ENCODE measurements at places on chromosomes 2 and 18. TPM values are rescaled to one million over a fixed set of nuclear protein-coding genes. Genes with fewer than 3 reads are reported as not detected.
A peak's percentile ranks its signal among the peaks of the same experiment; 100 is the strongest.

DNA sequence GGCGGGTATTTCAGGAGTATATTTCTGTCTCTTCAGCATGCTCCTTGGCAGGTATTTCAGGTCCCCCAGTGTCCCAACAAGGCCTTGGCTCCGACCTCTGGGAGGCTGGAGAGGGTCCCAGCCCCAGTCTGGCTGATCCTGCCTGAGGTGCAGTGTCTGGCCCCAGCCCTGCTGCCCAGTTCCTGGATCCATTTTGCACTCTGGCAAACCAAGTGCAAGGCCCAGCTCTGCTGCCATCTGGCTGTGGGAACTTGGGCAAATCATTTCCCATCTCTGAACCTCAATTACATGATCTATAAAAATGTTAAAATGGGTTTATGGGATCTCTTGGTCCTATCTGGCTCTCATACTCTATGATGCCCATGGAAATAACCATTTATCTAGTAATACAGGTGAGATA, 63.6 kb downstream of the ZBTB7C start:
- H3K4me1 ChIP-seq: peaks cover 20% of the 10 kb centered on the region
- H3K27ac ChIP-seq: no peak overlapping the region
- H3K36me3 ChIP-seq: no peaks in the 10 kb centered on the region
- no peak for DNase-seq
- no peak overlapping the region for H3K4me3 ChIP-seq
- H3K27me3 ChIP-seq: no peaks in the 10 kb centered on the region

DNA sequence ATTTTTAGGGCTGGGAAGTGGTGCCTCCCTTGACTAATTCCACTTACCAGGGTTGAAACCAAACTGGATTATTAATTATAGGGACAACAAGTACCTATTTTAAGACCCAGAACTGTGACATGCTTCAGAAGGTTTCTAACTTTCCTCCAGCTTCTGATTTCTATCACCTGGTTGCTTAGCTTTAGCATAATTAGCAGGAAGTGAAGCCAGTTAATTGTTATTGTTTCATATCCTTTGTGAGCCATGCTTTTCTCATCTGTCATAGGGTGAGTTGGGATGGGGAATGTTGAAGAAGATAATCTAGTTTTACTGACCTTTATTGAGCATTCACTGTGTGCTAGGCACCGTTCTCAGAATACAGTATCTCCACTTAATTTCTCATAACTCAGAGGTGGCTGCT, 3.2 kb downstream of the YPEL5 start:
- peaks cover 36% of the 10 kb centered on the region for H3K4me1 ChIP-seq
- peak overlapping the region; percentile 15 for H3K4me3 ChIP-seq
- no peak for DNase-seq
- peaks cover 11% of the 10 kb centered on the region for H3K27me3 ChIP-seq
- H3K27ac ChIP-seq: no peak overlapping the region

- no peak overlapping the region for H3K27ac ChIP-seq
- H3K27me3 ChIP-seq: peaks cover 48% of the 10 kb centered on the region
- H3K4me3 ChIP-seq: peak overlapping the region; percentile 59
- DNase-seq: peak; percentile 41
These were observed 1.2 kb downstream of the CABLES1 start for GRCh38 chr18:23136326-23137096.

Gene B4GALT6
- 11.2 TPM for total RNA-seq

GRCh38 chr18:12030670-12031069, 49.4 kb downstream of the IMPA2 start:
- H3K27me3 ChIP-seq: no peaks in the 10 kb centered on the region
- DNase-seq: no peak
- peaks cover 4% of the 10 kb centered on the region for H3K36me3 ChIP-seq

DNA sequence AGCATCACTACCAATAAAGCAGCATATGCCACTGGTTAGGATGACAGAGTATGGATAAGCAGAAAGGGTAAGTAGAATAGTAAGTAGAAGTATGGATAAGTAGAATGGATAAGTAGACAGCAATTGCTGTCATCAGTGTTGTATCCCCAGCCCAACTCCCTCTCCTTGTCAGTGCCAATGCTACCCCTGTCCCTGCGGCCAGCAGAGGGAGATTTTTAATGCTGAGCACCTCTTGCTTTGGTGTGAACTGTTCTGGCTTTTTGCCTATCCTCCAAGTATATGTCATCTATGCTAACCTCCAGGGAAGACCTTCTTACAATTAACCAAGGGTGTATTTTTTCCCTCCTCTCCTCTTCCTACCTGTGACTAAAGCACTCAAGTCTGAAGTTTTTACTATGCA, 136.7 kb upstream of the SPHKAP start:
- no peak overlapping the region for H3K4me3 ChIP-seq
- H3K36me3 ChIP-seq: no peaks in the 10 kb centered on the region
- DNase-seq: peak; percentile 60
- no peak overlapping the region for H3K27ac ChIP-seq

DNA sequence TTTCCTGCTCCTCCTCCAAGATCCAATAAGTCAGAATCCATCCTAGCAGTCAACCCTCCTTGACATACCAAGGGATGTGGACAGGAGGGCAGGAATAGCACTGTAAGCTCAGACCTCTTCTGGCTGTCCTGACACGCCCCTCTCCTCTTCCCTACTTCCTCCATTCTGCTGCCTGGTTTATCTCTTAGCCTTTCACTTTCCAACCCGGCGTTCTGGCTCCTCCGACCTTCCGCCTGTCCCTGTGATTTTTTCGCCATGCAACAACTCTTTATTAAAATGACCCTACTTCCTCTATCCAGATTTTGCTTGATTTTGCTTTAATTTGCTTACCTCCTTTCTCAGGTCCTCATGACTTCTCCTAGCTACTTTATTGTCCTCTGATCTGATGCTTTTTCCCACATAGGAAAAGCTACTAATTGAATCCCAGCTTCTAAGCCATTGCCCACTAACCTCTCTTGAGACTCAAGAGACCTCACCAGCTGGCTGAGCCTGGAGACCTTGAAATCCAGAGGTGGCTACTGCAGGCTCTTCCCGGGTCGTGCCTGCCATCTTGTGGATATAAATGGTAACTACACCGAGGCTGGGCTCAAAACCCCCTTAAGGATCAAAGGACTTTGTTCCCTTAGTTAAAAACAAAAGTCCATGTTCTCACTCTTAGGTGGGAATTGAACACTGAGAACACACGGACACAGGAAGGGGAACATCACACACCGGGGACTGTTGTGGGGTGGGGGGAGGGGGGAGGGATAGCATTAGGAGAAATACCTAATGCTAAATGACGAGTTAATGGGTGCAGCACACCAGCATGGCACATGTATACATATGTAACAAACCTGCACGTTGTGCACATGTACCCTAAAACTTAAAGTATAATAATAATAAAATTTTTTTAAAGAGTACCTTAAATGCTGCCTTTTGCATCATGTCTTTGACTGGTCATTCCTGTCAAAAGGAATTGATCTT, 139.4 kb downstream of the AKAIN1 start:
- H3K27ac ChIP-seq: no peak overlapping the region
- H3K36me3 ChIP-seq: no peaks in the 10 kb centered on the region
- peak; percentile 85 for DNase-seq
- H3K4me1 ChIP-seq: no peaks in the 10 kb centered on the region

GRCh38 chr18:23458830-23459529, 5.9 kb downstream of the RIOK3 start:
- H3K36me3 ChIP-seq: peaks cover 4% of the 10 kb centered on the region
- DNase-seq: no peak
- peaks cover 9% of the 10 kb centered on the region for H3K4me1 ChIP-seq
- H3K4me3 ChIP-seq: no peak overlapping the region
- H3K27me3 ChIP-seq: no peaks in the 10 kb centered on the region

GRCh38 chr2:28342081-28342967, 50.3 kb upstream of the FOSL2 start:
- no peak overlapping the region for H3K27ac ChIP-seq
- H3K27me3 ChIP-seq: no peaks in the 10 kb centered on the region
- no peaks in the 10 kb centered on the region for H3K36me3 ChIP-seq
- peaks cover 45% of the 10 kb centered on the region for H3K4me1 ChIP-seq
- DNase-seq: no peak

GRCh38 chr2:19073522-19073921, 284.9 kb downstream of the OSR1 start:
- H3K4me1 ChIP-seq: peaks cover 3% of the 10 kb centered on the region
- no peaks in the 10 kb centered on the region for H3K36me3 ChIP-seq
- DNase-seq: peak; percentile 45
- H3K27ac ChIP-seq: no peak overlapping the region
- no peaks in the 10 kb centered on the region for H3K27me3 ChIP-seq

Gene TMEM37
- 1.0 TPM for total RNA-seq

Gene BCL11A
- total RNA-seq: 1.0 TPM

Gene NEU2
- not detected for total RNA-seq

- H3K27ac ChIP-seq: no peak overlapping the region
- no peaks in the 10 kb centered on the region for H3K36me3 ChIP-seq
- H3K4me3 ChIP-seq: no peak overlapping the region
- no peaks in the 10 kb centered on the region for H3K4me1 ChIP-seq
- H3K27me3 ChIP-seq: no peaks in the 10 kb centered on the region
These were observed 171.1 kb upstream of the MYT1L start for GRCh38 chr2:2502201-2502549.

GRCh38 chr18:10286580-10287150, 167.8 kb upstream of the APCDD1 start:
- no peak for DNase-seq
- H3K36me3 ChIP-seq: no peaks in the 10 kb centered on the region
- H3K27me3 ChIP-seq: no peaks in the 10 kb centered on the region
- no peak overlapping the region for H3K27ac ChIP-seq
- no peak overlapping the region for H3K4me3 ChIP-seq

Gene C18orf32
- total RNA-seq: 72.4 TPM

Gene MCEE
- 8.0 TPM for total RNA-seq

Gene GLI2
- total RNA-seq: 9.4 TPM

DNA sequence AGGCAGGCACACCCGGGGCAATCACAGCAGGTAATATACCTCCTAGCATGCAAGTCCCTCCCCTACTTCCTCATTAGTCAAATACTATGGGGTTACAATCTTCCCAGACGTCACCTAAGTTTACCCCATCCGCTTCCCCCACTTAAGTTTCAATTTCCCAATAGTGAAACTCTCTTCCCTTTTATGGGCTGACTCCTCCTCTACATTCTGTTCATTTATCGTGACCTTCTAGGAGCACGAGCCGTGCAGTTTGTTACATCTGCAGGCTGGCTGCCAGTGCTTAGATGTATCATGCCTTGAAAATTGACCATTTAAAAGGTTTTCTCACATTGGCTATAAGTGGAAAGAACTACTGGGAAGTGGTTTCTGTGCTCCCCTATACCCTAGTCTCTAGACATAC, 1357.8 kb upstream of the CRIM1 start:
- H3K4me3 ChIP-seq: no peak overlapping the region
- DNase-seq: no peak
- H3K36me3 ChIP-seq: no peaks in the 10 kb centered on the region
- no peaks in the 10 kb centered on the region for H3K4me1 ChIP-seq
- no peaks in the 10 kb centered on the region for H3K27me3 ChIP-seq

- DNase-seq: no peak
- H3K4me3 ChIP-seq: no peak overlapping the region
- no peak overlapping the region for H3K27ac ChIP-seq
- H3K36me3 ChIP-seq: no peaks in the 10 kb centered on the region
These were observed 62.0 kb upstream of the MRPS9 start for GRCh38 chr2:104975851-104976250.

GRCh38 chr2:201852462-201852861, 46.1 kb downstream of the CDK15 start:
- no peaks in the 10 kb centered on the region for H3K36me3 ChIP-seq
- H3K27ac ChIP-seq: peak overlapping the region; percentile 66
- H3K4me1 ChIP-seq: peaks cover 38% of the 10 kb centered on the region
- no peak for DNase-seq

DNA sequence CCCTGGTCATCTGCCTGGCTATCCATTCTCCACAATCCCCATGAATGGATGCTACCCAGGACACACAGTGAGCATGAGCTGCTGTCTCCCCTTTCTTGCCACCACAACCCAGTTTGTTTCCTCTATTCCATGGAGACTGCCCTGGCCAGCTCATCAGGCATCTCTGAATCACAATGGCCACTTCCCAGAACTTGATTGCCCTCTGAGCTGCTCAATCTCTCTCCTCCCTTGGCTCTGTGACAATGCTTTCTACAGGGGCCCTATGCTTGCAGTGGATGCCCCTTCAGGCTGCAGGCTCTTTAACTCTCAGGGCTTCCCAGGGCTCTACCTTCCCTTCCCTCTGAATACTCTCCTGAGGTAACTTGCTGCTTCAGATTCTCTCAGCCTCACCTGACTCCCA, 14.4 kb upstream of the SLC4A5 start:
- H3K27me3 ChIP-seq: no peaks in the 10 kb centered on the region
- H3K36me3 ChIP-seq: no peaks in the 10 kb centered on the region
- no peak for DNase-seq
- H3K4me1 ChIP-seq: no peaks in the 10 kb centered on the region
- H3K4me3 ChIP-seq: no peak overlapping the region
- H3K27ac ChIP-seq: no peak overlapping the region

DNA sequence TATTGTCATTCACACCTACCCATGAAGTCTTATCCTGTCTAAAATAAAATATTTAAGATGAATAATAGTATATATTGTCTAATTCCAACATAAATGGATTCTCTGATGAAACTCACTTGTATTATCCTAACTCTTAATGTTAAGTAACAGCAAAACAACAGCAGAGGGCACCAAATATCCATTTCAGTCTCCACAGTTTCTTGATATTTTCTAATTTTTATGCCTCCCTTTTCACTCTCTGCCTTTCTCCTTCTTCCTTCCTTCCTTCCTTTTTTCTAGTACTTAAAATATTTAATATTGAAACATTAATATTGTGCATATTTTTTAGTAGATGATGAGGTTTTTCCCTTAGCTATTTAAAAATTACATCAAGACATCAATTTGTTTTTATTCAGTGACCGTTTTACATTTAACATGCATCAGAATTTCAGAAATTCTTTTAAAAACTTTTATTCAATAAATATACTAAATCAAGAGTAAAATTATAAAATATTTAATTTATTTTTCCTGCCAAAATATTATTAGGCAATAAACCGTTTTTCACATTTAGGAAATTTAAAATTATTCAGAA, 97.6 kb downstream of the WDR7 start:
- peak; percentile 59 for DNase-seq
- no peak overlapping the region for H3K27ac ChIP-seq
- H3K4me3 ChIP-seq: no peak overlapping the region
- H3K4me1 ChIP-seq: no peaks in the 10 kb centered on the region
- H3K36me3 ChIP-seq: no peaks in the 10 kb centered on the region
- H3K27me3 ChIP-seq: no peaks in the 10 kb centered on the region

Gene IL36G
- total RNA-seq: 0.59 TPM

DNA sequence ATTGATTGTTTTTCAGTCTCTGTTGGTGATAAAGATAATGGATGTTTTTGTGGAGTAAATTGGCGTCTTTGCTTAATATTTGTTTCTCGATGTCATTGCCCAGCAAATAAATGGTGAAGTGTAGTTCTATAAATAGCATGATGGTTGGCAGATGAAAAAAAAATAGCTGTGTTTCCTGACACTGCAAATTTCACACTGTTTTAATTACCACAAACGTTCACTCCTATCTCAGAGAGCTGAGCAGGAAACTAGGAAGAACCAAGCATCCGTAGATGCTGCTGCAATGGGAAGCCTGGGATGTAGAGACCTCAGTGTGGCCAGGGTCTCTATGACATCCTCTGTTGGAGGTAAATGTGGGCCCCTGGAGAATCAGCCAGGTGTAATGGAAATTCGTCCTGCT, 183.2 kb downstream of the CYRIA start:
- H3K27me3 ChIP-seq: no peaks in the 10 kb centered on the region
- H3K27ac ChIP-seq: no peak overlapping the region
- no peak for DNase-seq
- H3K36me3 ChIP-seq: no peaks in the 10 kb centered on the region
